ENCODE measurements at places on chromosomes 1 and 21.

DNA sequence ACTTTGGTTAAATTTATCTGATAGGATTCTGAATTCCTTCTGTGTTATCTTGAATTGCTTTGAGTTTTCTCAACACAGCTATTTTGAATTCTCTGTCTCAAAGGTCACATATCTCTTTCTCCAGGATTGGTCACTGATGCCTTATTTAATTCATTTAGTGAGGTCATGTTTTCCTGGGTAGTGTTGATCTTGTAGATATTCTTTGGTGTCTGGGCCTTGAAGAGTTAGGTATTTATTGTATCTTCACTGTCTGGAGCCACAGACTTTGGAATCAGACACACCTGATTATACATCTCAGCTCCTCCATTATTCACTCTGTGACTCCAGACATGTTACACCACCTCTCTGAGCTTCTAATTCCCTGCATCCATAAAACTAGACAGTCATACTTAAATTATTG lies 34.2 kb upstream of the ETS2 start:
- no peak for DNase-seq

- DNase-seq, result no peak
These were observed 5.3 kb downstream of the PLXNA2 start for GRCh38 chr1:208238710-208239472.

GRCh38 chr1:165635329-165635728 lies 4.3 kb downstream of the MGST3 start:
- DNase-seq, result no peak

DNA sequence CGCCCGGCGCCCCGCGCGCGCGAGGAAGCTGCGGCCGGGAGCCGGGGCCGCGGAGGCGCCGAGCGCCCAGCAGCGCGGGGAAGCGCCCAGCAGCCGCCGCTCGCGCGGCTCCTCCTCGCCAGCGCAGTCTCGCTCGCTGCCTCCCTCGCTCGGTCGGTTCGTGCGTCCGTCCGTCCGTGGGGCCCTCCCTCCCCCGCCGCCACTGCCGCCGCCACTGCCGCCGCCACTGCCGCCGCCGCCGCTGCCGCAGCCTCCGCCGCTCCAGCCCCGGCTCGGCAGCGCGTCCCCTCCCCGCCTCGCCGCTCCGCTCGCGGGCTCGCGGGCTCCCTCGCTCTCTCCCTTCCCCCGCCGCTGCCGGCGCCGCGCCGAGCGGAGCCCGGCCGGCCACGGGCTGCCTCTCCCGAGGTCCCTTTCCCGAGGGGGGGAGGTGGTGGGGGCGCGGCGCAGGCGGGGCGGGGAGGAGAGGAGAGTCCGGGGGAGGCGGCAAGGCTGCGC lies at the start of gene KCND3:
TSS of gene KCND3 (minus strand) at position 138 of the 495 bp plus-strand sequence.
- DNase-seq, result no peak

GRCh38 chr1:32989160-32990050 lies 24.8 kb upstream of the RNF19B start:
- DNase-seq, result no peak

All from COR-L47 (cell line).